ENCODE measurements at places on chromosomes 12 and 14. TPM values are rescaled to one million over a fixed set of nuclear protein-coding genes. Genes with fewer than 3 reads are reported as not detected.

DNA sequence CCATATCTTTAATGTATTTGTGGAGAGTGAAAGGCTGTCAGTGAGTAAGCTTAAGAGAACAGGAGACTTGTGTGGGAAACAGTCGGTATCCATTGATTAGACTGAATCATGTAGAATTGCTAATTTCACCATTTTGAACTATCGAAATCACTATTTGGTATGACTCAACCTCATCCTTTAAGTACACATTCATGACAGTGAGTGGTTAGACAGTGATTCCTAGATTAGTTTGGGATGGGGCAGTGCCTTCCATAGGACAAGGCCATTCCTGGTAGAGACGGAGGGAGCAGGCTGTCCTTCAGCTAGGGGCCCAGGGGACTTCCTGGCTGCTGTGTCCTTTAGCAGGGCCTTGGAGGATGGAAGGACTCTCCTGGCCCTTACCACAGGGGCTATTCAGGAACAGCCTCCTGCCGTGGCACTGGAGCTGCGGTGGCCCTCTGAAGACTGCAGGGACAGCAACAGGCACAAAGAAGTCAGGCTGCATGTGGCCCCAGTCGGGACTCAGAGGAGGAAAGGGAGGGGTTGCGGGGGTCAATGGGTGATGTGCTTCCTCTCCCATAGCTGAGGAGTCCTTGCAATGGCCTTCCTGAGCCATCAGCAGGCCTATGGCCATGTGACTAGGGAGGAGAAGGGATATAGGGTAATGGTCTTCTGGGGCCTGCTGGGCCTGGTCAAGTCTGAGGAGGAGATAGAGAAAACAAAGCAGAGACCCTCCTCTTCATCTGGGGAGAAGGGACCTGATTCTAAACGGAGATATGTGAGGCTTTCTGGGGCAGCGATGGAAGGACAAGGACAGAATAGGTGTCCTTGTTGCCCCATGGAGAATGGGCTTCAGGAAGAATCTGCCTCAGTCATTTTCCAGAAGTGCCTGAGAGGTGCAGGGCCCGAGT is 11.2 kb downstream of the SERPINA1 start:
- peak; percentile 62 for DNase-seq

DNA sequence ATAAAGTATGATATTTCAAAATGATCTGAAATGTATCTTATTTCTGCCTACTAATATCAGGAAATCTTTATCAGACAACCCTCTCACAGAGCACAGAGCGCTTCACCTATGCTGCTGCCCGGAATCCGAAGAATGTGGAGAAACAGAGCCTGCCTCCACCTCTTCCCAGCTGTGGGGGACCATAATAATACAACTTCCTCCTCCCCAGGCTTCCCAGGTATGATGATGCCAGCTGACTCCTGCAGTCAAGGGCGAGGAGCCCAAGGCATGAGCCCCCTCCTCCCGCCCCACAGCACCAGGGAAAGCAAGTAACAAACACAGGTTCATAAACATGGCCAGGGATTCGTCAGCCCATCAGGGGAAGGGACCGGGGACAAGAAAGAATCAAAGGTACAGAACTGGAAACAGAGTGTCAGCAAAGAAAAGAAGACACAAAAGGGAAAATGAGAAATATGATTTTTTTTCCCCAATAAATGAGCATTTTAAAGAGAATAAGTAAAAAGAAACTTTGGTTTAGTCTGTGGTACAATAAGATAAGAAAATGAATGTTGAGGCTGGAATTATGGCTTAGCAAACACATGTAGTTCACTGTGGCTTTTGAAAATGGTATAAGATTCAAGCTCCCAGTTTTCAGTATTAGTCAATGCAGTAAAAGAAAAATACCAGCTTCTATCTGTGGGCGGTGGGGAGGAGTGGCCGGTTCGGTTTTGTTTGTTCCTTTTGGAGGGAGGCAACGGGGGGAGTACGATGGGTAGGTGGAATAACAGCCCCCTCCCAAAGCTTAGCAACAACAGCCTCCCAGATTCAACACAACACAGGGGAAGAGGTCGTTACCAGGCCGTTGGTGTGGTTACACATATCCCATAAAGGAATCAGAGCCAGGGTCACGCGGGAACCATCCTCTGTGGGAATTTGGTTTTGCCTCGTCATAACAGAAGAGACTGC is 68.3 kb downstream of the SETD3 start:
- no peak for DNase-seq

GRCh38 chr14:36083317-36083716 is 93.2 kb downstream of the PTCSC3 start:
- no peak for DNase-seq

DNA sequence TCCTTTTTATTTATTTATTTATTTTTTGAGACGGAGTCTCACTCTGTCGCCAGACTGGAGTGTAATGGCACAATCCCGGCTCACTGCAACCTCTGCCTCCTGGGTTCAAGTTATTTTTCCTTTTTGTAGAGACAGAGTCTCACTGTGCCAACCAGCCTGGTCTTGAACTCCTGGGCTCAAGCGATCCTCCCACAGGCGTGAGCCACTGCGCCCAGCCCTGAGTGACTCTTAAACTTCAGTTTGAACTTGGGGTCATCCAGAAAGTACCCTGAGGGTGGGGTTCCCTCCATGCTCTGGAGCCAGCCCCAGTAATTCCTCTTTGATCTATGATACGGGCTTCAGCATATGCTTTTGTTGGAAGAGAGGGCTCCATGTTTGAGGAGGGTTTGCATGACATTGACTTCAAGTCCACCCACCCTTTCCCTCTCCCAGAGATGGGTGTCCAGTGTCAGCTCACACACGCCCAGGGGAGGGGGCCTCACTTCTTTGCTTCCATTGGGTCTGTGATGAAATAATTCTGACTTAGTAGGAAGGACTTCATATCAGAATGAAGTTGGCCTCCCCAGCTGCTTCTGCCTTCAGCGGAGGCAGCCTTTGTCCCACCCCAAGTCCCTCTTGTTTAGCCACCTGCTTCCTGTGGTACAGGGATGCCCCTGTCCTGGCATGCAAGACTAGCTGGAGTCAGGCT is 11.9 kb downstream of the SDS start:
- DNase-seq = no peak

DNA sequence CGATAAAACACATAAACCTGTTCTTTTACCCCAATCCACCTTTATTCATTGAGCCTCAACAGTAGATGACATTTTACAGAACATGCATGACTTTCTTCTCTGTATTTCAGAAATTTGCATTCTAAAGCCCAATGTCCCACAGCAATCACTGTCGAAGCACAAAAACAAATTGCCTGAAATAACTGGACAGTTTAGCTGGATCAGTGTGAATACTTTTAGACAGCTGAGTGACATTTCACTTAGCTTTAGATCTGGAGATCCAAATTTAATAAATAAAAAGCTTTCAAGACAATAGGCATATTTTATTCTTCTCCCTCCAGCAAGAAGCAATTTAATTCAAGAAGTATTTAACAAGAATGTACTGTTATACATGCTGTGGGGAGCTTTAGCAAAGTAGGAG is 109.1 kb upstream of the FSCB start:
- DNase-seq = no peak

DNA sequence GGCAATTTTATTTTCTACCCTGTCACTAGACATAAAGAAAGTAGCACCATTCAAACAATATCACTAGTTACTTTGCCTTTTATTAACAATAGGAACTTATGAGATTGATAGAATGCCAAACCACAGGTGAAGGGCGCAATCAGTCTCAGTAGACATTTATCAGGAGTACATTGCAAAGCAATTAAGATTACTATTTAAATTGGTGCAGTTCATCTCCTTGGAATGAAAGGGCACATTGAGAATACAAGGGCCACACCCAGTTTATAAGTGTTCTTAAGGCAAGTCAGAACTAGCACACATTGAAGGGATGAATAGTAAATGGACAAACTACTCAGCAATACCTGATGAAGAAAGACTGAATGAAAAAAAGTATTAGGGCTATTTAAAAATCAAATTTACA is 601.4 kb downstream of the C12orf50 start:
- DNase-seq = no peak

GRCh38 chr12:30416631-30417030 is 279.0 kb downstream of the IPO8 start:
- no peak for DNase-seq

DNA sequence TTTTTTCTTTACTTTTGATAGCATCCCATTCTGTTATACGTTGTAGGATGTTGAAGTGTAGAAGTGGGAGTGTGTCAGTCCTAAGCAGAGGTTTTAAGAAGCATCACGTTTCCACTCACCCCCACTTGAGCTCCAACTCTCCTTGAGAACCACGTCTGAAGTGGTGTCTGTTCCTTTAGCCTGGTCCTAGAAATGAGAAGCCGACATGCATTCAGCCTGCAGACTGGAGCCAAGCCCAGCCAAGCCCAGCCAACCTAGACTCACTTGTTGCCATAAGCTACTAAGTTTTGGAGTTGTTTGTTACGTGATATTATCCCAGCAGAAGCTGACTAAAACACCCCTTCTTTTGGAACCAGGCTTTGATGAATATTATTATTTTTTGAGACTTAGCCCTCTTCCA is 4.4 kb upstream of the ELK3 start:
- no peak for DNase-seq

- DNase-seq = peak; percentile 60
Measured at GRCh38 chr12:105083551-105084105, 630 bp downstream of the ALDH1L2 start.

DNA sequence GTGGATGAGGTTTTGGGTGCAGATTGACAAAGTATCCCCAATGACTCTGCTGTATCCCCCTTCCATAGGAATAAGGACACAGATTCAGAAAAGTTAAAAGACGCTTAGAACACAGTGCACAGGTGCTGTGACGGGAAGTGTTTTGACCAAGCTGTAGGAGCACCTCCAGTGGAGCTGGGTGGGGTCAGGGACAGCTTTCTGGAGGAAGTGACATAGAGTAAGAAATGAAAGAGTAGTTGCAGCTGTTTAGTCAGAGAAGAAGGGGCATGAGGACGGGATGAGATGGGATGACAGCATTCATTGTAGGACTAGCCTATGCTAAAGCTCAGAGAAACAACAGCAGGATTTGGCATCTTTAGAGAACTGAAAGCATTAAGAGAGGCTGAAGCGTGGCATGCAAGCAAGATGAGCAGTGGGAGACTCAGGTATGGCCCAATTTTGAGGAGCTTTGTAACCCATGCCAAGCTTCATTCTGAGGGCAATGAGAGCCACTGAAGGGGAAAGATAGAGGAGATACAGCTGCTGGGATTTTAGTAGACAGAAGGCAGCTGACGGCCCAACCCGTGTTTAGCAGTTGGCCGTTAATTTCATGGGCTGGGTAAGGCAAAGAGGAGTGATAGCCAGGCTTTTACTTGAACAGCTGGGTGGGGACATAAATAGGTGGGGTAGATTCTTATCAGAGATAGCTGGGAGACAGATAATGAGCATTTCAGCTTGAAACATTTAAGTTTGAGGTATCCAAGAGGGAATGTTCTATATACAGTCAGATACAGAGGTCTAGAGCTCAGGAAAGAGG is 131.8 kb upstream of the KRAS start:
- DNase-seq = peak; percentile 75

- DNase-seq = no peak
Measured at GRCh38 chr12:57237596-57237931, 8.1 kb downstream of the SHMT2 start.

Gene GAS2L3
- 4.7 TPM for total RNA-seq

GRCh38 chr12:115172521-115172920 is 488.5 kb upstream of the TBX3 start:
- DNase-seq = no peak

GRCh38 chr14:39109893-39110715 is 4.0 kb upstream of the GEMIN2 start:
- no peak for DNase-seq

DNA sequence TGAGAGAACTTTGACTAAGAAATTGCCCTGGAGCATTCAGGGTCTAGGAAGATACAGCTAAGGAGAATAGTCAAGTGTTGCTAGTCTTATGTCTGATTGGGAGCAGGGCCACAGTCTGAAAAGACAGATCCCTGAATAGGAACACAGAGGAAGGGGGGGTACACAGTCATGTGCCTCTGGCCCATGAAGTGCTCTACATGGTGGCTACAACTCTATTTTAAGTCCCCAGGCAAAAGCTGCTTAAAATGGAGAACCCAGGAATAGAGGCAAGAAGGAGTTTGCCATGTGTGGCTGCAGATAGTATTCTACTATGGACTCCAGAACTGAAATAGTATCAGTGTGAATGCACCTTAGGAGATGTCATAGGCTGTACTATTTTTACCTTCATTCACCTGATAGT is 118.0 kb upstream of the NPAS3 start:
- DNase-seq = no peak

DNA sequence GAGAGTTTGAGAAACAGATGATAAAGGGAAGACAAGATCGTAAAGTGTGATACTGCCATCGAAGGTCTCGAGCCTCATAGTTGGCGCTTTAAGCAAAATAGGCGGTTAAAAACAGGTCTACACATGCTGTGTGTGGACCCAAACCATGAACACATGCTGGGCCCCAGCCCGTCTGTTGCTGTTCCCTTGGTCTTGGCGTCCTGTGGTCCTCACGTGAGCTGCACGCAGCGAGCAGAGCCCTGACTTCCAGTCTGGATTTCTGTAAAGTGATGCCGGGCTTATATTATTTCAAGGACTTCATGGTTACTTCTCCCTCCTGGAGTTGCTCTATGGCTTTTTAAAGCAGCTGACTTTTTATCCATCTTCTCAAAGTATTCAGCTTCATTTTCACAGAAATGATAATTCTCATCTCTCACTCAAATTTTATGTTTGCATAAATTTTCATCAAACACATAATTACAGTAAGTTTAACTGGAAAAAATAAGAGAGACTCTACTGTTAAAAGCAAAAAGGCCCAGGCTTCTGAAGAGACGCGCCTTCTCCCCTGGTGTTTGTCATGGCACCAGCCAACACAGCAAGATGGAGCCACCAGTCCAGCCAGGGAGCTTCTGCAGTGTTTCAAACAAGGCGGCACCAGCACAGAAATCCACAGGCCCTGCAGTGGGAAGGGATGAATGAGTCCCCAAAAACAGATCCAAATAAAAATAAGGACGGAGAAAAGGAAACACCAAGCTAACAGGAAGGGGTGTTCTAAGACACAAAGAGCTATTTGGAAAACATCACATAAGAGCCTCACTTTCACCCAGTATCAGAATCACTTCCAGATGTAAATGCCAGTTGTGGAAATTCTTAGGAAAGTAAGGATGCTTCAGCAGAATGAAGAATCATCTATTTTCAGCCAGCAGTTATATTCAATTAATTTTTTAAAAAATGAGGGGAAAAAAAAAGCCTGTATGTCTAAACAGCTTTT is 24.9 kb downstream of the SFSWAP start:
- no peak for DNase-seq

- DNase-seq = no peak
Measured at GRCh38 chr12:49796606-49797448, 31.4 kb downstream of the NCKAP5L start.

DNA sequence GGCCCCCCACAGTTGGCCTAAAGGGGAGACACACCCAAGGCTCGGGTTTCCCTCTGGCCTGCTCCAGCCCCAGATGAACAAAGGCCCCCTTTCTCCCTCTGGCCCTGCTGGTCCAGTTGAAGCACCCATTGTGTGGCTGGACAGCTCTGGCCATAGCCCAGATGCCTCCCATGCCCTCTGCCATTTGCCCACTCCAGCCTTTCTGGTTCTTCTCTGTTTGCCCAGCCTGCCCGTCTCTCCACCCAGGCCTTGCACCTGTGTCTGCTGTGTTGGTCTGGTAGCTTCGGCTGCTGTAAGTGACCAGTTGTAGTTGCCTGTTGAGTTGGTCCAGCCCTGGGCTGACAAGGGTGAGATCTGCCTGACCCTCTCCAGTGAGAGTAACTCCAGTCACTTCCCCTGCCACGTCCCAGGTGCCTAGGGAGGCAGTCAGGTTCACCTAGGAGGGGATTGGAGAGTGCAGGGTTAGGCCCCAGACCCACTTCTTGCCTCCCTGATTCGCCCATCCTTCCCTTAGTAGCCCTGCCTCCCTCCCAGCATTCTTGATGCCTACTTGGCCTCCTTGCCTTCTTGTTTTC is 3.0 kb downstream of the B4GALNT1 start:
- DNase-seq = peak; percentile 79

- peak; percentile 92 for DNase-seq
Measured at GRCh38 chr14:53509276-53510244, 356.4 kb upstream of the DDHD1 start.

Data from lower leg skin (tissue), 4 donors.